Left ventricle myocardium superior (tissue), 1 donor: ENCODE measurements at places on chromosomes 12 and 14.

DNA sequence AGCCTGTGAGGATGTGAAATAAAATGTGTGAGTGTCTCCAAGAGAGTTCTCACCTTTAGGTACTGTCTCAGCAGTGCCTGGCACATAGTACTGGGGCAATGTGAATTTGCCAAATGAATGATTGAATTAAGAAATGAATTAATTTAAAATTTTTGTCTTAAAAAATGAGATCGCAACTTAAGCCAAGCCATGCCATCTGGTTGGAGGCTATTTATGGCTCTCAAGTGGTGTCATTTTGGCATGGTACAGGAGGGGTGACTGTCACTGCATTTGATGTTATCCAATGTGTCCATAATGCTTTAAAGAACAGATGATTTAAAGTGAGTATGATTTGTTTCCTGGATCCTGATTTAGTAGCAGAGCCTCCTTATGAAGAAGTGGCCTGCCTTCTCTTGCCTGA lies 80.3 kb downstream of the SRGAP1 start:
- no peak for DNase-seq

GRCh38 chr12:58367041-58367440 lies 425.7 kb downstream of the ATP23 start:
- DNase-seq: no peak

- DNase-seq: no peak
Measured at GRCh38 chr12:70467918-70468733, 102.0 kb downstream of the KCNMB4 start.

- DNase-seq: no peak
Measured at GRCh38 chr12:72144553-72144952, 127.6 kb upstream of the TRHDE start.

GRCh38 chr12:121461048-121461447 lies 61.1 kb downstream of the RNF34 start:
- DNase-seq: peak; percentile 18

DNA sequence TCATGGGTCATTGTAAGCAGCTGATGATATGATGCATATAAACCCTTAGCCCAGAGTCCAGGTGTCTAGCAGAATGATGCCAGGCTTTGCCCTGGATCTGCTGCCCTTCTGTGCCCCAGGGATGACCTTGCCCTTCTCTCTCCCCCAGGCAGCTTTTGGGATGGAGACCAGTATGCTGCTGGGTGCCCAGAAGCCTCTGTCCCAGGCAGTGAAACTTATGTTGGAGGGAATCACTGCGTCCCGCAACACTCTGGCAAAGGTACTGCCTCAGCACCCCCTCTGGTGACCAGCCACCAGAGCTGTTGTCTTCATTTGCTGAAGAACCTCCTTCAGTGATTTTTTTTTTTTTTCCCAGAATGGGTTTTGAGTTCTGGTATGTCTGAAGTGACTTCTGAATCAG lies 23.3 kb downstream of the CYP46A1 start:
- DNase-seq: no peak

DNA sequence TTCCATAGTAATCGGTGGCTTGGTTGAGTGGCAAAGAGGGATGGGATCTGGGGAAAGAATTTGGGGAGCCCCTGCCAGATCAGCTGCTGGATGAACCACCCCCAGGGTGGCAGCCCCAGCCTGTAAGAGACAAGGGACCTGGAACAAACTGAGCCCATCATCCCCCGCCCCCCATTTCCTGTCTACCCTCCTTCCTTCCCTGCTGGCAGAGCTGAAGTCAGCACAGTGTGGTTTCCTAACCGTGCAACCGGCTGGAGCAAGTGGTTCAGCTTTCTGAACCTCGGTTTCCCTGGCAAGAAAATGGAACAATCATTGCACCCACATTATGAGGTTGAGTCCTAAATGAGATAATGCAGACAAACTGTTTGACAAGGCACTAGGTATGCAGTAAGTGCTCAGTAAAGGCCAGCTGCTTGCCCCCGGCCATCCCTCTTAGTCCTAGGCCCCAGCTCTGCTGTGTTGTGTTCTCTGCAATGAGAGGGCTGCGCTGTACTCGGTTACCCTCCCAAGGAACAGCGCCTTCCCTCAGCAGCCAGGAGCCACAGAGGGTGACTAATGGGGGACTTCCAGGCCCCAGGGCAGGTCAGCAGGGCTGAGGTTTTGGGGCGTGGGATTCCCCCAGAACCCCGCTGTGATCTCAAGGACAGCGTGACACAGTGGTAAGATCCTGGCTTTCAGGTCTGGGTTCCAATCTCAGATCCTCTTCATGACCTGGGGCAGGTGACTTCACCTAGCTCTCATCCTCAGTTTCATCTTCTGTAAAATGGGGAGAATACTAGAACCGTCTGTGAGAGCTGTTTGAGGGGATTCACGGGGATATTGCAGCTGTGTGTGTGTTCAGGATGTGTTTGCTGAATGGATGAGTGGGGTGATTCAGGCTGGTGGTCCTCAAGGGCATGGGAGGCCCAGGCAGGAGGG lies 16.5 kb downstream of the SELPLG start:
- DNase-seq: no peak

- DNase-seq: no peak
Measured at GRCh38 chr14:22651586-22651985, 7.4 kb upstream of the OR6J1 start.

DNA sequence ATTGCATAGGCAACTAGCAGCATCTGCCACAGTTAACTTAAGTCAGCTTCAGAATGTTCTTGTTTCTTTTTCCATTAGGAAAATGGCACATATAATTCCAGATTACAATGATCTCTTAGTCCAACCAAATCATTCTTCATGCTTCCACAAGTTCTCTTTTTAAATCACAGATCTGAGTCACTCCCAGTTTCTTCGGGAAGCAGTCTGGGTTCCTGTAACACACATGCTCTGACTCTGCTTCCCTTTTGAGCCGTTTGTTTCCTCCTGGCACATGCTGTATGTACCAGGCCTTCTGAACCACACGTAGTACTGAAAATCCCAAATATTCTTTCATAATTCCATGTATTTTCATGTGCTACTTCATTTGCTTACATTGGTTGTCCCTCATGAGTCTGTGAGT lies 388.8 kb upstream of the PDE3A start:
- no peak for DNase-seq

GRCh38 chr12:110641521-110641920 lies 27.6 kb downstream of the TCTN1 start:
- DNase-seq: peak; percentile 60

DNA sequence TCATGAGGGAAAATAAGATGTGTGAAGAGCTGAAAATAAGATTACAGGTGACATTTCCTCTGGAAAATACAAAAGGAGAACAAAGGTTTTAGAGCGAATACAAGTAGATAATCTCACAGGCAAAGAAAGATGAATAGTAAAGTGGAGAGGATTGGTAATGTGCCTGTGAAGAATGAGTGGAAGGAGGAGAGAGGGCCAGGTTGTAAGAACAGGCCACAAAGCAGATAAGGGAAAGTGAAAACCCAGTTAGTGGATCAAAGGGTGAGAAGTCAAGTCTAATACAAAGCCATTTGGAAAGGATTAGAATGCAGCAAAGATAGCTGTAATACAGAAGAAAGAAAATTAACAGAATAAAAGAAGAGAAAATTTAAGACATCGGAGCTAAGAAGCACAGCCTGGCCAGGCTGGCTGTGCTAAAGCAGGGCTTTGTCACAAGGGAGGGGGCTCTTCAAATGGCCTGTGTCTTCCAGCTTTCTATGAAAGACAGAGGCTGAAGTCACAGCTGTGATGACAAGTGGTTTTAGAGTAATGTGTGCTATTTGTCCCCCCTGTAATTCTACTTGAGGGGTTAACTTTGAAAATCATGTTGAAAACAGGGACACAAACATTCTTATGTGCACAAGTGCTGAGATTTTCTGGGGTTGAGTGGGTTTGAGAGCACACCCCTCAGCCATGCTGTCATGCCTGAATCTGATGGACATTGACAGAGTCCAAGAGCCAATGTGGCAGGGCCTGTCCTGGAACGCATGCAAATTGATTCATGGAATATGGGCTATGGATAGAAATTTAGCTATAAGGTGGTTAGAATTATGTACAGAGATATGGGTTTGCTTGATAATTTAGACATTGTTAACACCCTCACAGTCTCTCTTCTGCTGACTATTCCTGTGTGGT lies 344.5 kb upstream of the NAV3 start:
- no peak for DNase-seq

GRCh38 chr12:105676694-105677093 lies 346.2 kb downstream of the C12orf75 start:
- peak; percentile 35 for DNase-seq

GRCh38 chr12:105843986-105844760 lies 294.6 kb downstream of the NUAK1 start:
- no peak for DNase-seq

DNA sequence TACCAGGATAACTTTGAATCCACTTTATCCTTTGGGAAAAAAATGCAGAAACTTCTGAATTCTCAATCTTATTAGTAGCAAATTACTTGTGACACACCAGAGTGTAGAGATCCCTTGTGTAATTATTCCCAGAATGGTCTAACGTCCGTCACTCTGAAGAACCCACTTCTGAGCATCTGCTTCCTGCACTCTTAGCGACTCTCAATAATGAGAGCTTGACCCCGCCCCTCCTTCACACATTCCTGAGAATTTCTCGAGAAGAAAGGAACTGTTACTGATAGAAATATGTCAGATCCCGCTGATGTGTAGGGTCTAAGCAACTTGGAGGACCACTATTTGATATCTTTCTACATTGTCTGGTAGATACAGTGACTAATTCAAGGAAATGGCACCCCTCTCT lies 218.3 kb upstream of the PDZRN4 start:
- DNase-seq: no peak

GRCh38 chr12:81094718-81095360 lies 17.0 kb downstream of the ACSS3 start:
- no peak for DNase-seq

DNA sequence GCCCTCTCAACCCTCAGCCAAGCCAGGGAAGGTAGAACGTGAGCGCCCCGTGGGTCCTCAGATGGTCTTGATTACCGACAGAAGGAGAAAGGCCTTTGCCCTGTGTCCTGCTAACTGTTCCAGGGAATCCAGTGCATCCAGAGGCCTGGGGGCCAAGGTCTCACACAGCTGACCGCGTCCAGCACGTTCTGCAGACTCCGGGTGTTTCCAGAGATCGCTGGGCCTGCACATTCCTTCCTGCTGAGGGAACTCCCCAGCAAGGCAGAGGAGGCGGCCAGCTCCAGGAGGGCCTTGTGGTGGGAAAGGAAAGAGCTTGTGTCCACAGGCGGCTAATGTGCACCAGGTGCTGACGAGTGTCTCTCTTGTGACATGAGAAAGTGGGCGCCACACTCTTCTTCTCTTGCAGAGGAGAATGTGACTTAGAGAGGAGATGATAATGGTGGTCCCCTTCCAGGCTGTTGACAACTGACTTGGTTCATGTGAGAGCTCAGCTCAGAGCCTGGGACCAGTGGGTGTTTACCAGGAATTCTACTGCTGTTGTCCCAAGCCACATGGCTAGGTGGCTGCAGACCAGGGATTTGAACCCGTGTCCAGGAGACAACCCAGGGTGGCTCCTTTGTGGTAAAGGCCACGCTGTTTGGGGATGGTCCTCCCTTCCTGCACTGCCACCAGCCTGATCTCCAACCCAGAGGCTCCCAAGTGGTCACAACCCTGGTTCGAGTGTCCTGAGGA lies 46.8 kb upstream of the DLK1 start:
- peak; percentile 81 for DNase-seq

- no peak for DNase-seq
Measured at GRCh38 chr12:32595251-32595650, 83.8 kb upstream of the DNM1L start.

GRCh38 chr12:21662122-21662792 lies 4.6 kb upstream of the LDHB start:
- no peak for DNase-seq

DNA sequence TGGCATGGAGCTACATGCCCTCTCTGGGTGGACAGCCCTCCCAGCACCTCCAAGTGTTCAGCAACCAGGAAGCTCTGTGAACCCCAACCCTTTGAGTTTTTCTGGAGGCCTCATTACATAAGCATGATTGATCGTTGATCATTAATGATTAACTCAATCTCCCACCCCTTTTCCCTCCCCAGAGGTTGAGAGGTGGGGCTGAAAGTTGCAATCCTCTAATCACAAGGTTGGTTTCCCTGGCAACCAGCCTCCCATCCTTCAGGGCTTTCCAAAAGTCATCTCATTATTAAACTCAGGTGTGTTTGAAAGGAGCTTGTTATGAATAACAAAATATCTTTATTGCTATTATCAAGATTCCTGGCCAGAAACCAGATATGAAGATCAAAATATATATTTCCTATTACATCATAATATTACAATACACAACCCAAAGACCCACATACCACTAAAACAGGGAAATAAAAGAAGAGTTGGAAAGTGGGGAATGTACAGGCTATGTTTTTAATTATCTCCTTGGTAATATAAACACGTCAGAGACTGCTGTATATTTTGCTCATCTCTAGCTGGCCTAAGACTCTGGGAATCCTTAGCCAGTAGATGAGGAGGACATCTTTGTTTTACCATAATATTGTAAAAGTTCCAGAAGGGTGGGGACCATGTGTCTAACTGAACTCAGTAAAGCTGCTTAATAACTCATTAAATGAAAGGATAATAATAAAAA lies 73.6 kb downstream of the SSPN start:
- no peak for DNase-seq

GRCh38 chr12:240566-240965 lies 22.1 kb downstream of the SLC6A13 start:
- DNase-seq: no peak

- no peak for DNase-seq
Measured at GRCh38 chr12:105510526-105510925, 180.0 kb downstream of the C12orf75 start.

DNA sequence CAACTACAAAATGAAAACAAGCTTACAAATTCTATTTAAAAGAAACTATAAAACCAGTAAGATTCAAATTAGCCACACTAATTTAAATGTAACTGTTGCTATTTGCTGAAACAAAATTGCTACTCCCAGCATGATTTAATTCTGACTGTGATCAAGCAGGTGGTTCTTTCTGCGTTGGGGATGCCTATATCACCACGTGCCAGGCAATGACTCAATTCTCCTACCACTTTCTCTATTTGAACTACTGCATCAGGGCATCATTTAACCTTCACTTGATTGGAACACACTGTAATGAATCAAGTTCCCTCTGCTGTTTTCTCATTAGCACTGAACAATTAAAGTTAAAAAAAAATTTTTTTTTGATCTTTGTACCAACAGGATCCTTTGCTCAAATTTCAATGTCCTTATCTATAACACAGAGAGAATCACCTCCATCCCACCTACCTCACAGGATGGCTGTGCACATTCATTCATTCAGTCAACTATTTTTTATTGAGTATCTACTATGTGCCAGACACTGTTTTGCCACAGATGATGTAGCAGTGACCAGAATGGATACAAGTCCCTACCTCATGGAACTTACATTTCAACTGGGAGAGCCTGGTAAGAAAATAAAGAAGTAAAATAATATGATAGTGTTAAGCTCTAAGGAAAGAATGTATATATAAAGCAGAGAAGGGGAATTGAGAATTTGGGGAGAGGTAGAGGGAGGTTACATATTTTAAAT lies 8.0 kb upstream of the ACTN1 start:
- no peak for DNase-seq

DNA sequence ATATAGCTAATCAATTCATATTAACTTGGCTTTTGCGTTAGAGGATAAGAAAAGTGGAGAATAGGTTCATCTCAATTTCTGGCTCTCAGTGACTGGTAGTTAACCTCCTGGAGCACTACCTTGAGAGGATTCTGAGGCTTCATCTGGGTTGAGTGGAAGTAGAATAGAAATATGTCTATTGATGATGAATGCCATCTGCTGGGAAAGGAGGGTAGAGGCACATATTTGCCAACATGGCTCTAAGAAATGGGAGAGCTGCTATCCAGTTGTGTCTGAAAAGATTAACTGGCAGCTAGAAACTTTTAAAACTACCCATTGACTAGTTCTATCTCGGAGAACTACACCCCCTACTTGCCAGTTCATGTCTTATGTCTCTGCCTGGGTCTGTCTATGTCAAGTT lies 530.1 kb downstream of the NRXN3 start:
- DNase-seq: no peak
